ENCODE measurements at places on chromosomes 11 and 22. TPM values are rescaled to one million over a fixed set of nuclear protein-coding genes. Genes with fewer than 3 reads are reported as not detected.

GRCh38 chr11:3667149-3668035 lies 3.8 kb downstream of the CHRNA10 start:
- no peak for DNase-seq

DNA sequence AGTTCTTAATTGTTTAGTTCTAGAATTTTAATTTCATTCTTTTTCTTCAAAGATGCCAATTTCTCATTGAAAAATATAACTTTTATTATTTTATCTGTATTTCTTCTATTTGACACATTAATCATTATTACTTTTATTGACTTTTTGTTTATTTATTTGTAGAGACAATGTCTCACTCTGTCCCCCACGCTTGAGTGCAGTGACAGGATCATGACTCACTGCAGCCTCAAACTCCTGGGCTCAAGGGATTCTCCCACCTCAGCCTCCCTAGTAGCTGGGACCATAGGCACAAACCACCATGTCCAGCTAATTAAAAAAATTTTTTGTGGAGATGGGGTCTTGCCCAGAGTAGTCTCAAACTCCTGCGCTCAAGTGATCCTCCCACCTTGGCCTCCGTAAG lies 30.3 kb upstream of the FBLN1 start:
- no peak for DNase-seq

- no peak for DNase-seq
These were observed 13.4 kb upstream of the DAGLA start for GRCh38 chr11:61666684-61667297.

DNA sequence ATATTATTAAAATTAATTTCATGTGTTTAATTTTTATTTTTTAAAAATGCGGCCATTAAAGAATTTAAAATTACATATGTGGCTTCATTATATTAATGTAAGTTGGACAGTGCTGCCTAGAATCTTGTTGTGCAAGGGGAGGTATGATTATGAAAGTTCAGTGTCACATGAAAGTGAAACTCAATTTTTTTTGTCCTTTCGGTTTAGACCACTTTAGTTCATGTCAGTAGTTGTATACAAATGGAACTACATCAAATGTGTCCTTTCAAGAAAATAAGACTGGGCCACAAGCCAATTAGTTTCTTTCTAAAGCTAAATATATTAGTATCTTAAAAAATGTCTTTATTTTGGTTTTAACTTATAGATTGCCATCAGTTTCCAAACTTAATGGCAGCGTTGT lies 35.7 kb downstream of the TBCEL start:
- DNase-seq = no peak

Gene SMARCB1
- total RNA-seq = 55.2 TPM

Gene MED17
- 23.4 TPM for total RNA-seq

GRCh38 chr22:23401111-23401909 lies 178.8 kb downstream of the IGLL1 start:
- DNase-seq = peak; percentile 25

Gene POU2AF3
- 0.45 TPM for total RNA-seq

Gene DRD4
- 0.16 TPM for total RNA-seq

GRCh38 chr11:46376258-46377050 lies 5.0 kb upstream of the MDK start:
- DNase-seq = no peak

DNA sequence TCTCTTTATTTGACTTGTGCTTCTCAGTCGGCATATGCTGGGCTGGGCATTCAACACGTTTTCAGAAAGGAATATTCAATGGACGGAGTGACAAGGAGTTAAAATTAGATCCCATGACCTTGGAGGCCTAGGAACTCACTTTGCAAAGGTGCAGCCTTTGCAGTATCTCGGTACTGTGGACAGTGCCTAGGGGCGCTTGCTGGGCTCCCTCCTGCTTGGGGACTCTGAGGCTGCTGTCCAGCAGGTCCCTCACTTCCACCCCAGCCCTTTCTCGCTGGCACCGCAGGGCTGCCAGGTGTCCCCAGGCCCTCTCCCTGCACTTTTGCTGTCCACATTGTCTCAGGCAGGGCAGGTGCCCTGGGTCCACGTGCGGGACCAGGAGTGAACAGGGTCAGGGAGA lies 255.5 kb upstream of the B3GAT1 start:
- DNase-seq = no peak

All from fibroblast of the aortic adventitia (primary cell).